ENCODE measurements at places on chromosomes 11 and 22. TPM values are rescaled to one million over a fixed set of nuclear protein-coding genes. Genes with fewer than 3 reads are reported as not detected.

DRAP1 gene
- 157 TPM for total RNA-seq

OR2AG2 gene
- under 0.01 TPM for total RNA-seq

MYEOV gene
- 0.49 TPM for total RNA-seq

GPR137 gene
- total RNA-seq = 17.1 TPM

MAJIN gene
- not detected for total RNA-seq

CCDC157 gene
- 0.81 TPM for total RNA-seq

All from bladder microvascular endothelial cell (primary cell).